Naive thymus-derived CD8-positive, alpha-beta T cell (primary cell): ENCODE measurements at places on chromosomes 12 and 14. TPM values are rescaled to one million over a fixed set of nuclear protein-coding genes. Genes with fewer than 3 reads are reported as not detected.
A peak's percentile ranks its signal among the peaks of the same experiment; 100 is the strongest.

- H3K27me3 ChIP-seq: peaks cover 34% of the 10 kb centered on the region
- H3K4me1 ChIP-seq: no peaks in the 10 kb centered on the region
- H3K4me3 ChIP-seq: no peak overlapping the region
- DNase-seq: no peak
- no peaks in the 10 kb centered on the region for H3K36me3 ChIP-seq
Observed at GRCh38 chr14:60532442-60532841, 23.5 kb downstream of the SIX6 start.

GRCh38 chr12:45200491-45201043 is 15.3 kb upstream of the ANO6 start:
- H3K4me1 ChIP-seq: peaks cover 22% of the 10 kb centered on the region
- H3K4me3 ChIP-seq: peak overlapping the region; percentile 53
- DNase-seq: no peak
- no peak overlapping the region for H3K27ac ChIP-seq
- no peaks in the 10 kb centered on the region for H3K27me3 ChIP-seq
- H3K36me3 ChIP-seq: no peaks in the 10 kb centered on the region

DNA sequence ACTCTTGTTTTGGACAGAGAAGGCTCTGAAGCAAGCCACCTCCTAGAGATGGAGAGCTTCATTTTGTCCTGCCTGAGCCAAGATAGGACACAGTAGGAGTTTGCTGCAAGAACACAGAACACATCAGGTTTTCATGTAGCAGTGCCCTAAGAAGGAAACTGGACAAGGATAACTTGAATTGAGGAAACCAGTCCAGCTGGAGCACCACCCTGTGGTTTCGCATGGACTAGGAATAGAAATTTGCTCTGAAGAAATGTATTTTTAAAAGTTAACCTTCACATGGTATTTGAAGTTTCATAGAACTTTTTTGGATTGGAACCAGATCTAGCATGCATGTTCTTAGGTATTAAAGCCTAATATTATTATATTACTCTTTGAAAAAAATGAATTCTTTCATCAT is 68.8 kb downstream of the RERG start:
- DNase-seq: no peak
- H3K4me3 ChIP-seq: no peak overlapping the region
- H3K27ac ChIP-seq: no peak overlapping the region
- peaks cover 7% of the 10 kb centered on the region for H3K27me3 ChIP-seq
- H3K36me3 ChIP-seq: no peaks in the 10 kb centered on the region
- H3K4me1 ChIP-seq: no peaks in the 10 kb centered on the region

DNA sequence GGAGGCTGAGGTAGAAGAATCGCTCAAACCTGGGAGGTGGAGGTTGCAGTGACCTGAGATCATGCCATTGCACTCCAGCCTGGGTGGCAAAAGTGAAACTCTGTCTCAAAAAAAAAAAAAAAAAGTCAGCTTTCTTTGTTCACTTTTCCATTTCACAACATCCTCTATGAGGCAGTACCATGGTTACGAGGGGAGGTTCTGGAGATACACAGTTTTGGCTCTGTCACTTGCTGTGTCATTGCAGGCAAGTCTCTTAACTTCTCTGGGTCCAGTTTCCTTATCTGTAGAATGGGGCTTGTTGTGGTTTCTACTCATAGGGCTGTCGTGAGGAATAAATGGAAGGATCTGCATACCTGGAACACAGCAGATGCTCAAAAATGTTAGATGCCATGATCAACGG is 75.6 kb upstream of the SLC24A4 start:
- no peak overlapping the region for H3K27ac ChIP-seq
- H3K27me3 ChIP-seq: peaks cover 1% of the 10 kb centered on the region
- H3K4me3 ChIP-seq: no peak overlapping the region

The PALS1 gene
- 20.9 TPM for total RNA-seq

The DAO gene
- total RNA-seq: not detected

The SDSL gene
- not detected for total RNA-seq
